Peyer's patch (tissue), 4 donors: ENCODE measurements at places on chromosomes 13 and 19.

DNA sequence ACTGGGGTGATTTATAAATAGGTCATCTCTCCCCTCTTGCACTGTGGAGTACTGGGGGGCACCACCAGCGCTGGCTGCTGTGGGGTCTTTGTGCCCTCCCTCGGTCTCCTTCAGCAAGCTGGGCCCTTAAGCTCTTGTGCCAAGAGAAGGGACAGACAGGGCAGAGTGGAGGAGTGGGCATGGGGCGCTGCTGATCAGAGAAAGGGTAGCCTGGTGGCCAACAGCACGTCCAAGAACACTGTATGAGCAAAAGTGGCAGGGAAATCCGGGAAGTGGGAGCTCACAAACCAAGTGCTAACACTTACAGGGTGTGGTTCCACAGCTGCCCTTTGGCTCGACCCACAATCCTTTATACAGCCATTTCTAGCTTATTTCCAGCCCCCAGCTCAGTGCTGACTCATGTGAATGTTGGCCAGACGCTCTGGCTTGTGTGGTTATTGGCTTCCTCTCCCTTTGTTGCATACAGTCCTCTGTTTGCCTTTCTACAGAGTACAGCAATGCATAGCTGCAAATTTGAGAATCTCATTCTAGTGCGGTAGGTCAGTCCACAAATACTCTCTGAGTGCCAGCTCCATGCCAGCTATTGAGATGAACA is 298.8 kb downstream of the SHISA2 start:
- no peak for DNase-seq

DNA sequence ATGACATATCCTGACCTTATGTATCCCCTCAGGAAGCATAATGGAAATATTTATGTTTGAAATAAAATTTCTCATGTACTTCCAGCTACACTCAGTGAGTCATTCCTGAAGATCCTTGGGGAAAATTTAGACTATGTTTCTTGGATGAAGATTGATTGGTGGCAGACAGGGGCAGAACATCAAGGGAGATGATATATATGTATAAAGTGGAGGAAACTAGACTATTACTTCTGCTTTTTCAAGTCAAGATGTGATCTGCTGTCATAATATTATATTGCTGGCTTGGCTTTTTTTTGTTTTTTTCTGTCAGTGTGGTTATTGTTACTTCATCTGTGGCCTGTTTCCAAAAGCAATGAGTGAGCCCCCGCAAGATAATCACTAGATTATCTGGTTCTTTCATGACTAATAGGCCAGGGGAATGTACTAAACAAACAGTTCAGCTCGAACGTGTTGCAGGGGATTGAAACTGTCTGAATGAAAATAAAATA is 87.2 kb upstream of the TNFSF11 start:
- no peak for DNase-seq

DNA sequence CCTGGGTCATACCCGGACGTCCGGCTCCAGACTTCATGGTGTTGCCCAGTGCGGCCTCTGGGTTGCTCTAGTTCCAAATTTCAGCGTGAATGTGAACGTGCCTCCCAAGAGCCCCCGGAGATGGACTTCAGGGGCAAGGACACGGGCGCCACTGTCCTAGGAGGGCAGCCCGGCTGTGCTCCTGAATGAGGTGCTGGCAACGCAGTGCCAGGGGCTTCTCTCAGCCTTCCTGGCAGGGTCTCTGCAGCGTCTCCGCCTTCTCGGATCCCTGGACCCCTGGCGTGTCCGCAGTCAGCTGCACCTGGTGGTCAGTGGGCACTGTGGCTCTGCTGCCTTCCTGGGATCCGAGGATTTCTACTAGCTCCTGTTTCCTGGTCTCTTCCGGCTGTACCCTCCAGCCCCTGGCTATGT is 101.7 kb upstream of the MCF2L start:
- DNase-seq: peak; percentile 41

GRCh38 chr13:110337247-110337646 is 30.2 kb downstream of the COL4A2 start:
- DNase-seq: no peak

GRCh38 chr19:33673996-33674625 is 52.4 kb downstream of the CHST8 start:
- DNase-seq: no peak

GRCh38 chr19:16676101-16676798 is 15.3 kb downstream of the TMEM38A start:
- DNase-seq: no peak

- peak; percentile 67 for DNase-seq
Measured at GRCh38 chr19:18967358-18968146, 26.5 kb upstream of the HOMER3 start.

DNA sequence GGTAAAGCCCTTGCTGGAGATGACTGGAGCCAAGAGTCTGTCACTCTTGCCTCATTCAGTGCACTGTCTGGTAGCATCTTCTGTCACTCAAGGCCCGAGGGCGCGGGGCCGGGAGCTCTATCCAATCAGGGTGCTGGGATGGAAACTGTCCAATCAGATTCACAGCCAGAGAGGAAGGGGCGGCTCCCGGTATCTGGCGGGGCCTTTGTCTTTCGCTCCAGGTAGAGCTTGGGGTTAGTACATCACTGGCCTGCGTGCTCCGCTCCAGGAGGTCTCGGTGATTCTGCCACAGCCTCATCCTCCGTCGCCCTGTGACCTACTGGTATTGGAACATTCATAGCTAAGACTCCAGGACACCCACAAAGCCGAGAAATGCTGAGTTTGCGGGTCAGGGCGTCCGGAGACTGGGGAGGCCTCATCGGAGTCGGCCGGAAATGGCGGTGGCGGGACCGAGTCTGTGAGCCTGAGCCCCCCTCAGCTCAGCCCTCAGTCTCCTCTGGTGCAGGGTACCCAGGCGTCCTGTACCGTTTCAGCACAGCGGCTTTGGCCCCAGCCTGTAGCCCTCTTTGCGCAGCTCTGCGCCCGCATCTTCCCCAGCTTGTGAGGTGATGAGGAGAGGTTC is 20.6 kb upstream of the ZNF430 start:
- DNase-seq: peak; percentile 52
